ENCODE measurements at places on chromosomes 12 and 14. TPM values are rescaled to one million over a fixed set of nuclear protein-coding genes. Genes with fewer than 3 reads are reported as not detected.
A peak's percentile ranks its signal among the peaks of the same experiment; 100 is the strongest.

The OR4E2 gene
- not detected for total RNA-seq

The C12orf56 gene
- total RNA-seq = not detected

The ERP27 gene
- 1.5 TPM for total RNA-seq

The KRT78 gene
- total RNA-seq = not detected

The HOXC5 gene
- not detected for total RNA-seq

The TAS2R9 gene
- total RNA-seq = not detected

The REP15 gene
- 0.77 TPM for total RNA-seq

DNA sequence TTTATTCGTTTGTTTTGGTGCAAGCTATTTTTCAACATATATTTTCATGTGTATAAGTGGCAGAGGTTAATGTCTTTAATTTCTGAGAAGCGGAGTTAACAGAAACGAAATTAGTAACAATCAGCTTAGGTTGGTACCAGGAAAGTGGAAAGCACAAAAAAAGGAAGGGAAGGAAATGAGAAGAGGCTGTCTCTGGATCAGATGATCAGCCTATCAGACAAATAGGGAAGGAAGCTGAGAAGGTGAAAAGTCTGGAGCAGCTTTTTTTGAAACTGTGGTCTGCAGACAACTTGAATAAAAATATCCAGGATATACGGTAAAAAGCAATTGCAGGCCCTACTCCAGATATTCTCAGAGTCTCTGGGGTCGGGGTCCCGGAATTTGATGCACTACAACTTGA is 265.0 kb downstream of the SSPN start:
- H3K27ac ChIP-seq = no peak overlapping the region
- DNase-seq = no peak
- H3K27me3 ChIP-seq = no peaks in the 10 kb centered on the region
- no peaks in the 10 kb centered on the region for H3K4me1 ChIP-seq
- H3K36me3 ChIP-seq = peaks cover 10% of the 10 kb centered on the region
- H3K4me3 ChIP-seq = no peak overlapping the region

- H3K27ac ChIP-seq = no peak overlapping the region
- DNase-seq = no peak
- no peak overlapping the region for H3K4me3 ChIP-seq
- H3K4me1 ChIP-seq = no peaks in the 10 kb centered on the region
These were observed 4.7 kb downstream of the TDRD9 start for GRCh38 chr14:103932791-103933490.

DNA sequence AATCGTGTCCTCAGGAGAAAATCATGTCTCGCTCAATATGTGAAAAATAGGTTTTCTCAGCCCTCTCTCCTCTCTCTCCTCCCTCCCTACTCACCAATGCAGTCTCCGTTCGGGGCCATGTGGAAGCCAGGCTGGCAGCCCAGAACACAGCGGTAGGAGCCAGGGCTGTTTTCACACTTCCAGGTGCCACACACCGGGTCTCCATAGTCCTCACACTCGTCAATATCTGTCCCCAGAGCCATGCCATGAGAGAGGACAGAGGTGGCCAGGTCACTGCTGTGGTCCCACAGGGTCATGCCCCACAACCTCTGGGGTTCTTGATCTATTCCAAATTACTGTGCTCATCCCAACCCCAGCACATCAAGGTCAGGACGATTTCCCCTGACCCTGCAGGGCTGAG is 13.5 kb downstream of the ISCA2 start:
- no peak overlapping the region for H3K4me3 ChIP-seq
- no peaks in the 10 kb centered on the region for H3K36me3 ChIP-seq
- no peak for DNase-seq
- H3K27me3 ChIP-seq = peaks cover 2% of the 10 kb centered on the region

GRCh38 chr12:130364578-130364977 is 26.9 kb downstream of the PIWIL1 start:
- no peak for DNase-seq
- no peak overlapping the region for H3K27ac ChIP-seq
- no peaks in the 10 kb centered on the region for H3K36me3 ChIP-seq
- H3K27me3 ChIP-seq = no peaks in the 10 kb centered on the region
- H3K4me3 ChIP-seq = no peak overlapping the region

GRCh38 chr12:10728091-10728490 is 5.0 kb upstream of the YBX3 start:
- H3K4me3 ChIP-seq = no peak overlapping the region
- no peaks in the 10 kb centered on the region for H3K36me3 ChIP-seq
- no peak for DNase-seq
- H3K4me1 ChIP-seq = peaks cover 3% of the 10 kb centered on the region
- H3K27ac ChIP-seq = no peak overlapping the region

DNA sequence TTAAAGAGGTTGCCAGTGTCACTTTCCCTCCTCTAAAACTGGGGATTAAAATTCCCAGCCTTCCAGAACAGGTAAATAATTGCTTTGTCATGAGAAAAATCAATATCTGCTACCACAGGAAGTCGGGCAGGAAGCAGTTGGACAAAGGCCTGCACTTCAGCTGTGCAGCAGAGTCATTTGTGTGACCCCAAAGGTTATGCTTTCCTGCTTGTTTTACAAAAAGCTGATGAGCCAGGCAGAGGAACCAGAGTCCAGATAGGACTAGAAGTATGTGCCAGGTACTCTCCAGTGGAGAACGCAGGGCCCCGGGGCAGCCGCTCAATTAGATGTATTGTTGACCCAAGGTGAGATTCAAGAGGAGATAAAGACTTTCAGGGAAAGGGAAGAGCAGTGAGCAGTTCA is 117.1 kb upstream of the FRMD6 start:
- H3K27me3 ChIP-seq = peaks cover 6% of the 10 kb centered on the region
- no peak overlapping the region for H3K4me3 ChIP-seq
- H3K27ac ChIP-seq = no peak overlapping the region
- no peaks in the 10 kb centered on the region for H3K4me1 ChIP-seq
- DNase-seq = no peak

DNA sequence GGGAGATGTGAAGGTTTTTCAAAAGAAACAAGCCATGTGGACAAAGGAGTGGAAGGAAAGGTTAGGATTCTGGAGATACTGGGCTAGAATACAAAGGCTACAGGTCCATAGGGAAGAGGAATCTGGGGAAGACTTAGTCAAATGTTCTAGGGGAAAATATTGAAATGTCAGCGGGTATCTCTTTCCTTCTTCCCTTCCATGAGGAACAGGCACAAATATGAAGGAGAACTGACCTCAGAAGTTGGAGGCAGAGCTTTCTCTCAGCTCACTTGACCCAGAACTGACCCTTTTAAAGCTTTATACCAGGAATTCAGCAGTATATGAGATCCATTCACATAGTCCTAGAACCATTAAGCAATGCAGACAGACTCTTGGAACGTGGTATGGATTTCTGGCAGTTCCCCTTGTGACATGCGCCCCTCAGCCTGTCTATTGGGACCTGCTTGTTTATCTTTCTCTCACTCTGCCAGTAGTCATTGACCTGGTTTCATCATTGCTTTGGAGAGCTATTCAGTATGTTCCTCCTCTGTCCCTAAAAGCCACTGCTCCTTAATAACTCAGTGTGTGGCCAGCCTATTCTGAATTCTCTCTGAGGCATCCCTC is 43.0 kb upstream of the GSG1 start:
- no peak overlapping the region for H3K4me3 ChIP-seq
- no peak overlapping the region for H3K27ac ChIP-seq
- H3K36me3 ChIP-seq = no peaks in the 10 kb centered on the region

DNA sequence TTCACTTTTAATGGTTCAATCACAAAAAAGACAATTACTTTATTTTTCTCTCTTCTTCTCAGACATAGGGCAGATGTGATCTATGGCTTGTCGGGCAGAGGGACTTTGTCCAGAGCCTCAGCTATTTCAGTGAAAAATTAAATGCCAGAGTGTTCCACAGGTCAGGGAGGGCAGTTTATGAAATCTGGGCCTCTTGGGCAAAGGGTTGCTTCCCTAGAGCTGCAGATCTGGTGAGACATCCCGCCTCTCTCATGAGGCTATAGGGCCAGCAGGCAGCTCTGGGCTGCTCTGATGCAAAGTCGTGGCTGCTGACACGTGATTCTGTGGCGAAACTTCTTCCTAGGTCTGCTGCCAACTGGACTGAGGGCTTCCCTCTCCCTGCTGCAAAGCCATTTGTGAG is 6.0 kb downstream of the CLMN start:
- peaks cover 22% of the 10 kb centered on the region for H3K27me3 ChIP-seq
- H3K4me3 ChIP-seq = no peak overlapping the region
- no peak for DNase-seq
- no peaks in the 10 kb centered on the region for H3K36me3 ChIP-seq

DNA sequence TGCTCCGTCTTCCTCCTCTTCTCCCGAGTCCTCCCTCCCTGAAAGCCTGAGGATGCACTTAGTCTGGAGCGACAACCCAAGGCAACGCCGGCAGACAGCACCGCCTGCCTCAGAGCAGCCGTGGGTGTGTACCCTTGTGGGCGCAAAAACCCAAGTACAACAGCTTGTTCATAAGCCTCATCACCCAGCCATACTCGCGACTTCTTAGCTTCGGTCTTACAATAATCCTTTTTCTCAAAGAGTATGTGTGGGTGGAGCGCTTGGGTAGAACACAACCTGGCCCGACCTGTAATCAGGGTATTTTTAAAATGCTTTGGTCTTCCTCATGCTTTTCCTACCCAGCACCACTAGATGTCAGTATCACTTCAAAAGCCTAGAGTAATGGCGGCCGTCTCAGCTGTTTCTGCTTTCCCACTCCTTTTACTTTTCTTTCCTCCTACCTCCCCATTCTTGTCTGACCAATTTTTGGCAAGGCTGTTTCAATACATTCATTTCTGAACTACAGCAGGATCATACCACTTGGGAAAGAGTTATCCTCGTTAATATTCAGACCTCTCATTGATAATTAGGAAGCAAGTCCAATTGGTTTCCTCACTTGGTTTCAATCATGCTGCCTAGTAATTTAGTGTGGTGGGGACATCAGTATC is 198.9 kb downstream of the EPS8 start:
- DNase-seq = peak; percentile 85
- H3K4me1 ChIP-seq = peaks cover 10% of the 10 kb centered on the region
- peaks cover 5% of the 10 kb centered on the region for H3K27me3 ChIP-seq
- H3K36me3 ChIP-seq = peaks cover 20% of the 10 kb centered on the region
- H3K27ac ChIP-seq = peak overlapping the region; percentile 39

GRCh38 chr14:49581209-49582112 is 4.7 kb downstream of the RPS29 start:
- peaks cover 3% of the 10 kb centered on the region for H3K27me3 ChIP-seq
- H3K4me3 ChIP-seq = peak overlapping the region; percentile 4
- peak overlapping the region; percentile 30 for H3K27ac ChIP-seq
- DNase-seq = no peak

DNA sequence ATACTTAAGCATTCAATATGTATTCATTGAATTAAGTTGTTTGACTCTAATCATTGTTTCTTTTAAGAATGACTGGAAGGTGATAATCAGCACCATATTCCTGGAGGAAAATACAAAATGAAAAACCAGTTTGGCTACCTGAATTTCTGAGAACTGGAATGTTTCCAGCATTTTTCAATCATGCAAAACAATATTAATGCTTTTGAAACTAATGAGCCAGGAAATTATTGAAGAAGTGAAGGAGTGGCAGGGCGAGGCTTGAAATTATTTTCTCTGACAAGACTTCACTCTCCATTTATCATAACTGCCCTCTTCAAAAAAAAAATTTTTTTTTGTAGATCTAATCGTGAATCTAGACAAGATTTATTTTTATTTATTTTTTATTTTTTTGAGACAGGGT is 19.0 kb downstream of the TMEM19 start:
- H3K4me3 ChIP-seq = no peak overlapping the region
- H3K36me3 ChIP-seq = peaks cover 10% of the 10 kb centered on the region
- no peaks in the 10 kb centered on the region for H3K27me3 ChIP-seq

DNA sequence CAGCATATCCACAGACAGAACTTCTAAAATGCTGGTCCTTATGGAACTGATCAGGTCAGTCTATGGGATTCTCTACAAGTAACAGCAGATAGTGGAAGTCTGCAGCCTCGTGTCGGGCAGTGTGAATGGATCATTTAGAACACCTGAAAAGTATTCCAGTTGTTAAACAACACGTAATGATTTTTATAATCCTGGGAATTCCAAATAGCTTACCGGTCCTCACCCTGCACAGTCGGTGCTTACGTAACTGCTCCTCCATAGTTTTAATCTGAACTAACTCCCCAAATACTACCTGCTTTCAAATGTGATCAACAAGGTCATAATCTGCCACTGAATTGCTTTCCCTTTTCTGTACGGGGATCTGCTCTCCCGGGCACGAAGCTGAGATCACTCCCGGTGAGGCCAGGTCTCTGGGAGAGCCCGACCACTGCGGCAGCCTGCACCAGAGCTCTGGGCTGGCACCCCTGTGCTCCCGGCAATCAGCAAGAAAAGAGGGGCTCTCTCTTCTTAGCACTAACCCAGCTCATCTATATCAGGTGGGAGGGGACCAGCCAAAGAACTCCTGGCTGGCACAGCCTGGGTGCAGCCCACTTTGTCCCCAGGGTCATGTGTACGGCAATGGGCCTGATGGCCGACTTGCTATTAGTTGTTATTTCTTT is 157.0 kb downstream of the FOXN3 start:
- H3K4me1 ChIP-seq = peaks cover 16% of the 10 kb centered on the region
- peak overlapping the region; percentile 60 for H3K27ac ChIP-seq
- H3K36me3 ChIP-seq = peaks cover 38% of the 10 kb centered on the region
- no peak overlapping the region for H3K4me3 ChIP-seq
- no peaks in the 10 kb centered on the region for H3K27me3 ChIP-seq

- H3K4me3 ChIP-seq = peak overlapping the region; percentile 17
- DNase-seq = no peak
- H3K4me1 ChIP-seq = peaks cover 62% of the 10 kb centered on the region
- H3K36me3 ChIP-seq = peaks cover 59% of the 10 kb centered on the region
- peak overlapping the region; percentile 67 for H3K27ac ChIP-seq
These were observed 5.9 kb downstream of the DGLUCY start for GRCh38 chr14:91119556-91120311.

DNA sequence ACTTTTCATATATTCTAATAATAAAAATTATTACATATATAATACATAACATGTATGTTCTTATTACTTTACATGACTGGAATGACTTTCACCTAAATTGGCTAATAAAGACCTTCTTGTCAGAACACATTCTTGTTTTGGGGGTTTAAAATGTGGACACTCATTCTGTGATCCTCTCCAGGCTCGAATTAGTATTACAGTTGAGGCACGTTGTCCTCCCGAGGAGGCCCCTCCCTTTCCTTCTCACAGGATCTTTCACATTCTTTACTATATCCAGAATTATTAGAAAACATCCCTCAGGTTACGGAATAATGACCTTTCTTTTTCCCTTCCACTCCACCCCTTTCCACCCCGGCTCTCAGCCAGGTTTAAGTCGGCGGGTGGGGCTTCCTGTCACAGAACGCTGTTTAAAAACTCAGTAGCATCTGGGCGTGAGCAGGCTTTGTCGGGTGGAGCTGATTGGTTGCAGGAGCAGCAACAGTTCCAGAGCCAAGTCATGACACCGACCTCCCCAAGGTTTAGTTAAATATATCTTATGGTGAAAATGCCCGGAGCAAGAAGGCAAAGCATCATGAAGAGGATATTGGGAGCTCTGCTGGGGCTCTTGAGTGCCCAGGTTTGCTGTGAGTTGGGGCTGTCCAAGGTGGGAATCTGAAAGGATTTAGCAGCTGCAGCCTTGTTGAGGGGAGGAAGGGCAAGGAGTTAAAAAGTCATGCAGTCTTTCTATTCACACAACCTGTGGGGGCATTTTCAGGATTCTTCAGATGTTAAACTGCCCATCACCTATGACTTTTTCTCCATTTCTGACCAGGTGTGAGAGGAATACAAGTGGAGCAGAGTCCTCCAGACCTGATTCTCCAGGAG is 396.7 kb upstream of the OR4E1 start:
- DNase-seq = peak; percentile 86
- peak overlapping the region; percentile 95 for H3K27ac ChIP-seq
- no peaks in the 10 kb centered on the region for H3K27me3 ChIP-seq
- peaks cover 45% of the 10 kb centered on the region for H3K4me1 ChIP-seq

GRCh38 chr12:52759695-52760094 is 17.4 kb downstream of the KRT76 start:
- no peaks in the 10 kb centered on the region for H3K36me3 ChIP-seq
- H3K27ac ChIP-seq = no peak overlapping the region
- H3K4me3 ChIP-seq = no peak overlapping the region

GRCh38 chr12:64544371-64545080 is 65.8 kb upstream of the RASSF3 start:
- no peaks in the 10 kb centered on the region for H3K36me3 ChIP-seq
- H3K27ac ChIP-seq = no peak overlapping the region
- peaks cover 9% of the 10 kb centered on the region for H3K27me3 ChIP-seq
- H3K4me1 ChIP-seq = peaks cover 2% of the 10 kb centered on the region

All from activated CD4-positive, alpha-beta T cell treated with anti-CD3 and anti-CD28 coated beads, Interleukin-2, amount 10 ng/mL, durations not matched to agents 24 days and 14 days (primary cell).